Posterior vena cava (tissue), 2 donors: ENCODE measurements at places on chromosomes 13 and 19. TPM values are rescaled to one million over a fixed set of nuclear protein-coding genes. Genes with fewer than 3 reads are reported as not detected.

DNA sequence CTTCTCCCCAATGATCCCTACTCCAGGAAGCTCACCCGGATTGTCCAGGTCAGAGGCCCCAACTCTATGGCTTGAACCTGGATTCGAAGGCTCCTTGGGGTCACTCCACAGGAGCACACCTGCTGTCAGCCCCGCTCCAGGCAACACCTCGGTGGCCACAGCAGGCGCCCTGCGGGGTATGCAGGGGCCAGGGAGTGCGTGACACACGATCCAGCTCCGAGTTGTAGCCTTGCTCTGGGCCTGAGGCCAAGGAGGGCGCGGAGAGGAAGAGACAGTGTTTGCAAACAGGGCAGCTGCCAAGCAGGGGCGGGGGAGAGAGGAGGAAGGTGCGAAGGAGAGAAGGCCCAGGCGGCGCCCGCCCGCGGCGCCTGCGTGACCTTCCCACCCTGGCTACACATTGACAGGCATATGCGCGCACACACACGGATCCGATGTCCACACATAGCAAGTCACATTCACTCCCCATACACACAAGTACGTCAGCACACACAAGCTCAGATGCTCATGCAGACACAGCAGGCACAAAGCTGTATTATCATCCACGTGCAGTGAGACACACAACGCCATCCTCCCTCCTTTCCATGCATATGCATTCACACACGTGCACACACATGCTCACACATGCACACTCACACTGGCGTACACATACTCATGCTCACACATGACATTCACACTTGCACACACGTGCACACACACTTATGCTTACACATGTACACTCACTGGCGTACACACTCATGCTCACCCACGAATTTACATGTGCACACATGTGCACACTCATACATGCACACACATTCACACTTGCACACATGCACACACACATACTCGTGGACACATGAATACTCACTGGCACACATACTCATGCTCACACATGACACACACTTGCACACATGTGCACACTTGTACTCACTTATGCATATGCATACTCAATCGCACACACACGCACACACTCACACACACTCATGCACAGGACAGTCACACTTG is 10.4 kb downstream of the SBK2 start:
- DNase-seq = peak; percentile 76

DNA sequence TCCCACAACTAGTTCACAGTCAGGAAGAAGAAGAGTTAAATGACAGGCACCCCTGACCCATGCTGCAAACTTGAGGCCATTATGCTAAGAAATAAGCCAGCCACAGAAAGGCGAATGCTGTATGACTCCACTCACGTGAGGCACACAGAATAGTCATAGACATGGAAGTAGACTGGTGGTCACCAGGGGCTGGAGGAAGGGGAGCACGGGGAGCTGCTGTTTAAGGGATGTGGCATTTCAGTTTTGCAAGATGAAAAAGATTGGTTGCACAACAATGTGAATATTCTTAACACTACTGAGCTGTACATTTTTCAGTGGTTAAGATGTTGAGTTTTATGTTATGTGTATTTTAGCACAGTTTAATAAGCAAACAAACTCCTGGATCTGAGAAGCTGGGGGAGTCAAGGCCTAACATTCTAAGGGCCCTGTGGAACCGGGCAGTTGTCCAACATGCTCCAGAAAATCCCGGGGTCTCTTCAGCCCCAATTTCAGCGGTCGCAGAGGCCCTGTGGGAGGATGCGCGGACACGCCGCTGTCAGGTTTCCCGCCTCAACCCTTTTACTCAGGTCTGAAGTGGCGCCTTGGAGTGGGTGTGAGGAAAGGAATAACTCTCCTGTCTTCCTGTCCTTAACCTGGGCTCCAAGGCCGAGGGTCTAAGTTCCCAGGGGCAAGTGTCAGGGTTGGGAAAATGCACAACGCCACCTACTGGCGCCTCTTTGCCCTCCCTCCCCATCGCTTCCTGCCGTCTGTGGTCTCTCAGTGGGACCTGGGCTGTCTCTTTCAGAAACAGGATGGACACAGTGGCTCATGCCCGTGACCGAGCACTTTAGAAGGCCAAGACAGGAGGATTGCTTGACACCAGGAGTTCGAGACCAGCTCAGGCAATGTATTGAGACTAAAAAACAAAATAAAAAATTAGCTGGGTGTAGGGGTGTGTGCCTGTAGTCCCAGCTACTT is 4.4 kb upstream of the TMEM272 start:
- no peak for DNase-seq

RNASEH2B gene
- total RNA-seq = 49.1 TPM

TMTC4 gene
- 8.2 TPM for total RNA-seq

ADGRE2 gene
- 4.0 TPM for total RNA-seq

DNA sequence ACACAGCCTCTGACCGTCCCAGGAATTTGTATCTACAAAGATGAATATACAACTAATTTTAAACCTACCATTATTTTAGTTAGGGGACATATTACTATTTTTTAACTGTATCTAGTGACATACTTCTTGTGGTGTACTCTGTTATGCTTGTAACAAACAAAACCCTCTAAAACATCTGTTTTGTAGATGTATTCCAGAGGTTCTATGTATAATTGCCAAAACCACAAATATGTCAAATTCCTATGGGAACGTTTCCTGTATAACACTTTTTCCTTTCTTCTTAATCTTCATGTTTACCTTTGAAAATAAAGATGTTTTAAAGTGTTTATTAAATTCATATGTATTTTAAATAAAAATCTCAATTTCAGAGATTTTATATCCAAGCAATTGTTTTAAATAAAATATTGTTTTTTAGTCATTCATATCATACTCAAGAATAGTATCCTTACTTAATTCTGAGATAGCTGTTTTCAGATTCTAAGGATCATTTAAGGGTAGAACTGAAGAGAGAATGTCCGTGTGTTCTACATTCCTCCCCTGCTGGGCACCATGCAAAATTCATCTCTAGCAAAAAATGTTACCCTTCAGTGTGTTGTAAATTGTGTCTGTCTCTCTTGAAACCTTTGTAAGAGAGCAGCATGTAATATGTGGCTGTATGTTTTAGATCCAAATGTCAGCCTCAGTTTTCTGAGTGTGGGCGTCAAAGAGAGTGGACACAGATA is 1327.7 kb downstream of the EFNB2 start:
- no peak for DNase-seq

- DNase-seq = no peak
Observed at GRCh38 chr13:33110713-33111413, 94.6 kb downstream of the KL start.

DNA sequence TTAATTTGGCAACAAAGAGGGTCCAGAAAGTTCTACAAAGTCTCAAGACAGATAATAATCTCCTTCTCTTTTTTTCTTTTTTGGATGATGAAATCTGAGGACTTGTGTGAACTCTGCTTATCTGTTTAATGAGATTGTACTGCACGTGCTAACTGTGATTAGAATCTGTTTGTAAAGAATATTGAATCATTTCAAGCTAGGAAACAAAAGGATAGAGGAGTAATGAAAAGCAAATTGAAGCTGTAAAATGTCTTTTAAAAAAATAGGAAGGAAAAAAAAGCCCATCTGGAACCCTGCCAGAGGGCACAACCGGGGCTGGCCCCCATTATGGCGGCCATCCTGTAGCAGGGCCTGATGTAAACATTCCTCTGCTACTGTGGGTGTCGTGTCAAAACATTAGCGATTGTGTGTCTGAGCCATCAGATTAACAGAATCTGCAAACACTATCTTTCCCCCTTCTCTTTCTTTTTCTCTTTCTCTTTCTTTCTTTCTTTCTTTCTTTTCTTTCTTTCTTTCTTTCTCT is 83.0 kb downstream of the FLT1 start:
- DNase-seq = no peak

ICAM1 gene
- 21.0 TPM for total RNA-seq

OR7D2 gene
- total RNA-seq = not detected

DNA sequence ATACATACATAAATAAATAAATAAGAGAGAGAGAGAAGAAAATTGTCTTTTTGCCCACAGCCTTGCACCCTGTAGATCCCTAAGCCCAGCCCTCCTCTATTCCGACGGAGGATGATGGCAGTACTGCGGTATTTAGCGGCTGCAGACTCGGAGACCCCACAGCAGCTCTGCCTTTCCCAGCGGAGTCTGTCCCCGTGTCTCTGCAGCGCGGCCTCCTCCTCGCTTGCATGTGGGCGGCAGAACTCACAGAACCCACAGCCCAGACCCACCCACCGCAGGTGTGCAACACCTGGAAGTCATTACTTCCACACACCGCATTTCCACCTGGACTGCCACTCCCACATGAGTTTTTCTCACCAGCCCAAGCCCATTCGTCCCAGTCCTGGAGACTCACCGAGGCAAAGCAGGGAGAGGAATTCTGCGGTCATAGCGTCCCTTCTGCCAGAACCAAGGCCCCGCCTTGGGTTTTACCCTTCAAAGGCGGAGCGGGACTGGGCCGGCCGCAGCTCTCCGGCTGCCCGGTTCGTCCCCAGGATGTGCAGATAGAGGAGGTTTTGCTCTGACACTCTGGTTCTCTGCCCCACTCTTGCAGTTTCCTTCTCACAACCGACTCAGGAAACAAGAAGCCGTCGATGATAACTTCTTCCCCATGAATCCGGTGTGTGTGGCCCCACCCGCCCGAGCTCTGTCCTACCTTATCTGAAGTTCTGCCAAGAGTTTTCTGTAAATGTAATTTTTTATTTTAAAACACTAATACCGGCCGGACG is at the start of gene VSTM1:
VSTM1 (minus strand) TSS at position 548 of the 767 bp plus-strand sequence; CDS start at position 428, 120 bp downstream.
- DNase-seq = no peak

GRCh38 chr19:9720541-9720940 is 45.6 kb upstream of the ZNF562 start:
- no peak for DNase-seq

GRCh38 chr13:50915565-50915964 is 6.0 kb downstream of the RNASEH2B start:
- no peak for DNase-seq

CD79A gene
- total RNA-seq = 0.52 TPM

DNA sequence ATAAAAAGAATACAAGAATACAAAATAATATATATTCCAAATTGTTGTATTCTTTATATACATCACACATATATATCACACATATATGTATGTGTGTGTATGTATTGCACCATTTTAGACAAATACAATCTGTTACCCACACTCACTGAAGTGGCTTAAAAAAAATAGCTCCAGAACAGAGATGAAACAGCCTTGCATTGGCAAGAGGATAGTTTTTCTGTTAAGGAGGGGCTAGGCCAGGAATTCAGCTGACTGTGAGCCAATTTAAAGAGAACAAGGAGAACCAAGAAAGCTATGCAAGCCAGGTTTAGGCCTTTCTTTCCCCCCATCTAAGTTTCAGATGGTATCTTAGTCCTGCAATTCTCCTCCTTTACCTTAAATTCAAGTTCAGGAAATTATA is 257.5 kb downstream of the MZT1 start:
- no peak for DNase-seq

- DNase-seq = no peak
Observed at GRCh38 chr13:19646063-19646462, 12.6 kb downstream of the MPHOSPH8 start.

GRCh38 chr19:46494146-46494940 is 1.3 kb downstream of the PNMA8B start:
- no peak for DNase-seq
